Putamen (tissue), 1 donor: ENCODE measurements at places on chromosomes 1 and 21.

GRCh38 chr21:29159842-29160241, 29.4 kb downstream of the MAP3K7CL start:
- DNase-seq: no peak

GRCh38 chr1:4673494-4673893, 19.1 kb downstream of the AJAP1 start:
- peak; percentile 66 for DNase-seq

GRCh38 chr1:239944666-239945065, 147.0 kb upstream of the FMN2 start:
- DNase-seq: no peak

DNA sequence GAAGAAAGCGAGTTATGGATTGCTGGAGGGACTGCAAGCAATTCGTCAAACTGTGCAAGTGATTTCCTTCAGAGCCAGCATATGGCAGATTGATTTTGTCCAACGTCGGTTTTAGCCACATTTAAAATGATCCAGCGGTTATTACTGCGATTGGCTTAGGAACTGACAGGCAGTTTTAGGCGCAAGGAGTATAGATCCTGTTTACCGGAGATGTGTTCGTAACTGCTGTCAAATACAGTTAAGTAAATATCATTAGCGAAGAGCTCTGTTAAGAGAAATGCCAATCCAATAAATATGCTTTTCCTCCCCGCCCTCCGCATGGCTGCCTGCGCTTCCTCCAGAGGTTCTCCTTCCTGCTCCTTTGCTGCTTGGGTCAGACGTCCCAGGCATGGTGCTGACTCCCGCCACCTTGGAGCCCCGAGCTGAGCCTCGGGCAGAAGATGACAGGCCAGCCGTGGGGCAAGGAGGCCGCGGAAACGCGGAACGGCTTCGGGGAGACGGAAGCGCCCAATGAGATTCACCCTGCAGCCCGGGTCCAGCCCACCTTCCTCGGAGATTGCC, 9.4 kb upstream of the BARHL2 start:
- no peak for DNase-seq

GRCh38 chr1:229208481-229208880, 62.4 kb upstream of the RAB4A start:
- DNase-seq: no peak

- DNase-seq: no peak
Observed at GRCh38 chr21:45900034-45900868, 81.3 kb upstream of the COL6A1 start.

- no peak for DNase-seq
Observed at GRCh38 chr1:184036517-184036949, 995 bp downstream of the COLGALT2 start.

DNA sequence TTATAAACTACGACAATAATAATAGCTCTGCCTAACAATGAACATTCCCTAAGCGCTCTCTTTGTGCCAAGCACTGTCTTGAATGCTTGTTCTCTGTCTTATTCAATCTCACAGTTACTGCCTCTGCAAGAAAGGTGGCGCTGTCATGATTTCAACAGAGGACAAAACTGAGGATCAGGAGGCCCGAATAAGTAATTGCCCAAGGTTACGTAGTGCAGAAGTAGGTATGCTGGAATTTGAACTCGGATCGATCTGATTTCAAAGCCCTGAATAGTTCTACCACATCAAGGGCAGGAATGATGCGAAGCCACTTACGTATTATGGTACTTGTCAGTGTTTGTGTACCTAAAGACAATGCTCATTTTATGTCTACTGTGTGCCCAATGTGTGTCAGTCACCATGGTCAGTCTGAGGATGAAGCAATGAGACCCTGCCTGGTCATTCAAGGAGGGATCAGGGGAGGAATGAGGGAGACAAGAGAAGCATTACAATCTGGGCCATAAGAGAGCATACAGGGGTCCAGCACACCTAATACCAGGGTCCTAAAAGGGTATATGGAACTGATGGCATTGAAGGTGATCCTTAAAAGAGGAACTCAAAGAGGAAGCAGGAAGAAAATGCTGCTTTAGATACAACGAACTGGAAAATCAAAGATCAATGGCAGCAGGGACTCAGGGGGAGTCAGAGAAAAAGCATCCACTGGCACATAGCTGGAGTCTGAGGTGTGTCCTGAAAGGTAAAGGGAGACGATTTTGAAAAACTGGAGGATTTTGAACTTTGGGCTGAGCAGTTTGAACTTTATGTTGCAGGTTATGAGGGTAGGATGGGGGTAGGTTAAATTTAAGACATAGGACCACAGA, 389.2 kb downstream of the PLPP3 start:
- peak; percentile 22 for DNase-seq

GRCh38 chr21:41419921-41420862, 5.8 kb upstream of the MX1 start:
- DNase-seq: peak; percentile 71

GRCh38 chr1:178385662-178386061, 111.1 kb downstream of the CLEC20A start:
- DNase-seq: no peak

GRCh38 chr21:16455526-16455925, 725.7 kb downstream of the USP25 start:
- DNase-seq: no peak

- no peak for DNase-seq
Observed at GRCh38 chr1:164753521-164754077, 194.6 kb downstream of the PBX1 start.

DNA sequence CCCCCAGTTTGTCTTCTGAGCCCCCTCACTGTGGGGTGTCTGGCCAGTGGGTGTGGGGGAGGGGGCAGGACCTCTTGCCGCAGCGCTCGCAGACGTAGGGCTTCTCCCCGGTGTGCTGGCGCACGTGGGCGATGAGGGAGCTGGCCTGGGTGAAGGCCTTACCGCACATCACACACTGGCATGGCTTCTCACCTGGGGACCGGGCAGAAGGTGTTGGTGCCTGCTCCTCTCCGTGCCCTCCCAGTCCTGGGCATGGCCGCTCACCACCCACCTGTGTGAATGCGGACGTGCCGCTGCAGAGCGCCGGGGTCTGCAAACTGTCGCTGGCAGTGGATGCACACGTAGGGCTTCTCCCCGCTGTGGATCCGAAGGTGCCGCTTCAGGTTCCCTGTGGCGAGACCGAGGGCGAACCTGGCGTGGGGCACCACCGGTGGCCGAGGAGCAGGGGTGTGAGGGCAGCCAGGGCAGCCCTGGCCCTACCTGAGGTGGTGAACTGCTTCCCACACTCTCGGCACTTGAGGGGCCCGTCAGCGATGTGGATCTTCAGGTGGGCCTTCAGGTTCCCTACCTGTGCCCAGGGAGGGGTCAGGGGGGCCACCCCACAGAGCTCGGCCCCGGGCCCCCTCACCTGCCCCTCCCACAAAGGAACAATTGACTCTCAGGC, 32.4 kb downstream of the ZBTB17 start:
- no peak for DNase-seq

DNA sequence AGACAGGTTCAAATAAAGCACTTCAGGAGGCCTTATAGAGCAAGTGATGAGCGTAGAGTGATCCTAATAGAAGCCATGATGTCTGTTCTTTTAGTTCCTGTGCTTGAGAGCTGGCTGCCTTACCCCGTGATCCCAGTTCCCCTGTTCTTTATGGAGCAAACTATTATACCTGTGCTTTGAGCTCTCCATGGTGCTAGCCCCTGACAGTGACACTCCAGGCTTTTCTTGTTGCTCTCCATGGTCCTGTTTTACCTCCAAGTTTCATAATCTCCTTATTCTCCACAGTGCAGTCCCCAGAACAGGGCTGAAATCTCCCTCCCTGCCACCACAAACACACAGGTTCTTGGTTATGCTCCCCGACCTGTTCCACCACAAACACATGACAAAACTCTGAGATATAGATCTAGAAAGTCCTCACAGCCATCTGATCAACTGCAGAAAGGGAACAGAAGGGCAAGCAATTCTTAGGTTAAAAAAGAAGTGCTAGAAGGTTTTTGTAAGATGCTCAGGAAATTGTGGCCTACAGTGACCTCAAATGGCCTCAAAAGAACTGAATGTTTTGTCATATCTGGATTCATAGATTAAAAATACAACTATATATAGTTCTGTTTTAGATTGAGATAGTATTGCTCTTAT, 6.0 kb downstream of the CADM3 start:
- DNase-seq: no peak

DNA sequence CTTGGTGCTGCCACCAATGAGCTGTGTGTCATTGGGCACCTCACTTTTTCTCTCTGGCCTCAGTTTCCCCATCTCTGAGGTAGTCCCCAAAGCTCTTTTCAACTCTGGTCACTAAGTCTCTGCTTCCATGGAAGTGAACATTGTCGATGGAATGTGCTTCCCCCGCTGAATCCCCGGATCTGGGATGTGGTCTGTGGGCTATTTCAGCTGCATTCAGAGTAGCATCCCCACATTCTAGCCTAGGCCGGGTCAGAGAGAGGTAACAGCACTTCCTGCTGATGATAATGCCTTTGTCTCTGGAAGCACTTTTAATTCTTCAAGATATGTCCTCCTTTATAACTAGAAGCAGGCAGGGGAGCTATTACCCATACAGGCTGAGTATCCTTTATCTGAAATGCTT, 29.8 kb downstream of the RASSF5 start:
- no peak for DNase-seq

DNA sequence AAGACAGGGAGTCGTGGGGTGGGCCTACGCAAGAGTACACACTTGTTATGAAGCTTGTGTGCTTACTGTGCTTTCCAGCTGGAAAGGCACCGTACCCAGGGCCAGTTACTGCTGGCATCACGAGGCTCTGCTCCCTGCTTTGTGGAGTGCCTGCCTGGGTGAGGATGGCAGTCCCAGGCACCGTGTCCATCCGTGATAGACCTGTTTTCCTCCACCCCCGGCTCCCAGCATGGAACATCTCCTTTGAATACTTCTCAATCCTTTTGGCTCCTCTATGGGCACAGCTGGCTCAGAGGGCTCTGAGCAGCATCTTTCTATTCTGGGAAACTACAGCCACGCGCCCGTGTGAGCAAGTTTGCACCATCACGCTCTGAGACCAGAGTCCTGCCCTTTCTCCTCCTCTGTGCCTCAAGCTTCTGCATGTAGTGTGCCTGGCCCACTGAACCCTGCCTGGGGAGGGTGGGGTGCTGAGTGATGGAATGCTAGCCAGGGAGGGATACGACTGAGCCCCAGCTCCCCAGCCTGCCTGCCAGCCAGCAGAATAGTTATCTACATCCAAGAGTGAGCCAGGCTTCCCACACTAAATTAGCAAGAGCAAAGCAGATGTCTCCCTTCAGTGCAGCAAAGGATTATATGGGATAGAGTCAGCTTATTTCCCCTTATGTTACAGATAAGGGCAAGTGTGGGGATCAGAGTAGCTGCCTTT, 7.1 kb upstream of the TNR start:
- no peak for DNase-seq

GRCh38 chr1:116502671-116503314, 68.0 kb downstream of the CD58 start:
- no peak for DNase-seq

- no peak for DNase-seq
Observed at GRCh38 chr1:227892489-227893299, 55.0 kb downstream of the WNT9A start.

DNA sequence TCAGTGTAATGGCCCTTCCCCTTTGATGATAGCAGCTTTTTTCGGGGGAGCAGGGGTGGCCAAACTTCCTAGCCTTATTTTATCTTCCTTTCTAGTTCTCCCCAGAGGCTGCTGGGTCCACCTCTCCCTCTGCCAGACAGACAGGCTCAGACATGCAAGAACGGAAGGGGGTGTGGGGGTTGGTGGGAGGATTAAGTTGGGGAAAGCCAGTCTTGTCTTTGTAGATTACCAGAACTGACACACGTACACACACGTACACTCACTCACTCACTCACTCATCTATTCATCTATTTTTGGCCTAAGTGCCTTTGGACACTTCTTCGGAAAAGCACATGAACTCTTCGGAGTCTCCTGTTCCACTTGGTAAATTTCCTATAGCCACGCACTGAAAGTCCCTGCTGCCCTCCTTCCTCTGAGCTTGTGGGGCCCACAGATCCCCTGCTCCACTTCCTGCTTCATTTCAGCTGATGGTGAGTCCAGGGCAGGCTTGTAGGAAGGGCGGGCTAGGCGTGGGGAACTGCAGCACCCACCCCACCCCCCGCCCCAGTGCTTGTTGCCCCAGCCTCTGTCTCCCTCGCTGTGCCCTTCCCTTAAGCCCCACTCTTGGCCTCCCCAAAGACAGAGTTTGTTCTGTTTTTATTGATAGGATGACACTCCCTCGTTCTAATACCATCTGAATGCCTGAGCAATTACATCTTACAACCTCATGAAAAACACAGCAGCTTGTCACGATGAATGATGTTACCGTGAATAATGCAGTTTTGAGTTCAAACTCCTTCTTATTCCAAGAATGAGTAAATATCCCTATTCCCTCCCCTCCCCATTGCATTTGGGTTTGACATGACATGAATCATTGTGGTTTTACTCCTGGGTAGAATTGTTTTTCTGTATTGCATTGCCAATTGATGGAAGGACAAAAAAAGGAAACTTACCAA, 60.7 kb upstream of the ATP5PO start:
- no peak for DNase-seq

DNA sequence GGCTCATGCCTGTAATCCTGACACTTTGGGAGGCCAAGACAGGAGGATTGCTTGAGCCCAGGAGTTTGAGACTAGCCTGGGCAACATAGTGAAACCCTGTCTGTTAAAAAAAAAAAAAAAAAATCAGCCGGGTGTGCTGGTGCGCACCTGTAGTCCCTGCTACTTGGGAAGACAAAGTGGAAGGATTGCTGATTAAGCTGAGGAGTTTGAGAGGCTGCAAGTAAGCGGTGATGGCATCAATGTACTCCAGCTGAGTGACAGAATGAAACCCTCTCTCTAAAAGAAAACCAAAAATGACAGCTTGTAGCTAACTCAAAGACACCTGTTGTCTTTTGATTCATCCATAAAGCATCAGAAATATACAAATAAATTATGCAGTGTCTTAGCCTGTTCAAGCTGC, 31.8 kb downstream of the SIPA1L2 start:
- DNase-seq: no peak

DNA sequence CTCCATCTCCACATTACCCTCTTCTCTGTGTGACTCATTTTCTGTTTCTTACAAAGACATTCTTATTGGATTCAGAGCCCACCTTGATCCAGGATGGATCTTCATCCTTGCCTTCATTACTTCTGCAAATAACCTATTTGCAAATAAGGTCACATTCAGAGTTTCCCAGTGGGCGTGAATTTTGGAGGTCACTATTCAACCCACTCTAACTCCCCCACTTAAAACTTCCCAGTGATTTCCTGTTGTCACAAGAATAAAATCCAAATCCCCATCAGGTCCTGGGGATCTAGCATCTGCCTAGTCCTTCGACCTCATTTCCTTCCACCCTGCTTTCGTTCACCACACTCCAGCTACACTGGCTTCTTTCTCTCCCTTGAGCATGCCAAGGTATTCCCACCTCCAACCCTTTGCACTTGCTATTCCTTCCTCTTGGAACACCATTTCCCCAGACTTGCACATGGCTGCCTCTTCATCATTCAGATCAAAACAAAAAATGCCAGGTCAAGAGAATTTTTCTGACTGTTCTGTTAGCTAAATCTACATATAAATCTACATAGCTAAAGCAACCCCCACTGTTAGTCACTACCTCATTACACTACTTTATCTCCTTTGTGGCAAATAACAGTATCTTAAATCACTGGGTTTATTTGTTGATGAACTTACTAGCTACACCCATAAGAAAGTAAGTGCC, 187.2 kb downstream of the TOMM20 start:
- DNase-seq: no peak
